Gastrocnemius medialis (tissue), 4 donors: ENCODE measurements at places on chromosomes 7 and 10.
A peak's percentile ranks its signal among the peaks of the same experiment; 100 is the strongest.

DNA sequence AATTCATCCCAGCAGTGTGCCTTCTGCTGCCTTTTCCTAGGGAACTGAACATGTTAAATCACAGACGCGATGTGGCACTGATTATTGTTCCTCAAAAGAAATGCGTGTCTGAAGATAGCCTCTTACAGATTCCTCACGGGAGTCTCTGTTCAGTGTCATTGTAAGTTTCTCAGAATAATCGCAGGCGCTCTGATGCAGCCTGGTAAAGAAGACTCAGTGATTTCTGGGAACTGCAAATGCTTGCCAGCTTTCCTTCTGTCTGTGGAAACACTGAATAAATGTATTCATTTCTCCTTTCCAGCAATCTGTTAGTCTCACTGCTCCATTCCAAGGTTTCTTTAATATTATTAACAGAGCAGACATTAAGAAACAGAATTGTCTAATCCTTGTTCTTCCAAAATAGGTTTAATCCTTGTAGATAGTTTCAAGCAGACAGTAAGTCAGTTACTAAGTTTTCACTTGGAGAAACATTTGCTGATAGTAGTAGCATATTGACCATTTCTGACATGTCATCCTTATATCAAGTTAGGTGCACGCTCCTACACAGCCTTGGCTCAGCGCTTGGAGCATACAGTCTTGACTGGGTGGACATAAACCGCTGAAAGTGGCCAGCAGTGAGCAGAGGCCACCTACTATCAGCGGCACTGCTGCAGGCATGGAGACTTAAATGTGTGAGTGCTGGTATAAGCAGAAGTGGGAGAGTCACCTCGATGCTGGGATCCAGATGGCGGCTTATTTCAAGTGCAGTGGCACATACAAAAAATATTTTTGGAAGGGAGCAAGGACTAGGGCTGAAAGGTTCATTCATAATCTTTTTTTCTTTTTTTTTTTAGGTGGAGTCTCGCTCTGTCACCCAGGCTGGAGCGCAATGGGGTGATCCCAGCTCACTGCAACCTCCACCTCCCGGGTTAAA, 27.7 kb downstream of the MMRN2 start:
- no peak for DNase-seq

DNA sequence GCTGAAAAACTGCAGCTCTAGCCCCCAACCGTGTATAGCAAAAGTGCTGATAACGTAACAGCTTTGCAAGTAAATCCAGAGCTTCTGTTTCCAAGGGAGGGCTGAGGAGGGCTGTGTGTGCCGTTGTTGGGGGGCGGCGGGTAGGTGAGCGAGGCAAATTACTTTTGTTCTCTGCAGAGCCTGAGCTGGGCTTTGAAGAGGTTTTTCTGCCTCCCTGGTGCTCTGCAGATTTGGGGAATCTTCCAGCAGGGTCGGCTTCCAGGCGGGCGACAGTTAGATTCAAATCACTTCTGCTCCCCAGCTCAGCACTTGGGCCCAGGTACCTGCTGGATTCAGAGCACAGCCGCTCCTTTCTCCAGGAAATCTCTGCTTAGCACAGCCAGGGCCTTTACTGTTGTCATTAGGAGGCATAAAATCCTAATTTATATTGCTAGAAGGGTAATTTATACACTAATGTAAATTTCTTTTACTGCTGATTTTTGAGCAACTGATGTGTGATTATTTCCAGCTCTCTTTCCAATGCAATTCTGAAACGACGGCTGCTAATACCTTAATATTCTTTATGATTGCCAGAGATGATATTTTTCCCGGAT, 442.4 kb downstream of the TYW1 start:
- DNase-seq, result no peak

- DNase-seq, result no peak
Observed at GRCh38 chr10:77667426-77668324, 30.1 kb upstream of the KCNMA1 start.

- DNase-seq, result no peak
Observed at GRCh38 chr10:95312257-95312656, 21.5 kb upstream of the PDLIM1 start.

- DNase-seq, result no peak
Observed at GRCh38 chr10:104617831-104618230, 23.3 kb upstream of the SORCS3 start.

DNA sequence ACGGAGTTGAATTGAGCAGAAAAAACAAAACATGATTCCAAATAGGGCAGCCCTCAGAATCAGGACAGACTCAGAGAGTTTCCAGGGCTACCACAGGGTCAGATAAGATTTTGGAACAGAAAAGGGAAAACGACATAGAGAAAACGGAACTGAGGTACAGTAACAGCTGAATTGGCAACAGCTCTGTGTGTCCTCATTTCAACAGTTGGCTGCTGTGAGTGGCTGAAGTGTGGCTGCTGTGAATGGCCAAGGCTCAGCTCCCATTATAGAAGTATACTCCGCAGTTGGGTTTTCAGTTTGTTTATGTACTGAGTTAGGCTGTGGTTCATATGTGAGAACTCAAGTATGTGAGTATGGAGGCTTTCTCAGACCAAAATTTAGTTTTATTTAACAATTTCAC, 32.0 kb downstream of the ANTXRL start:
- no peak for DNase-seq

DNA sequence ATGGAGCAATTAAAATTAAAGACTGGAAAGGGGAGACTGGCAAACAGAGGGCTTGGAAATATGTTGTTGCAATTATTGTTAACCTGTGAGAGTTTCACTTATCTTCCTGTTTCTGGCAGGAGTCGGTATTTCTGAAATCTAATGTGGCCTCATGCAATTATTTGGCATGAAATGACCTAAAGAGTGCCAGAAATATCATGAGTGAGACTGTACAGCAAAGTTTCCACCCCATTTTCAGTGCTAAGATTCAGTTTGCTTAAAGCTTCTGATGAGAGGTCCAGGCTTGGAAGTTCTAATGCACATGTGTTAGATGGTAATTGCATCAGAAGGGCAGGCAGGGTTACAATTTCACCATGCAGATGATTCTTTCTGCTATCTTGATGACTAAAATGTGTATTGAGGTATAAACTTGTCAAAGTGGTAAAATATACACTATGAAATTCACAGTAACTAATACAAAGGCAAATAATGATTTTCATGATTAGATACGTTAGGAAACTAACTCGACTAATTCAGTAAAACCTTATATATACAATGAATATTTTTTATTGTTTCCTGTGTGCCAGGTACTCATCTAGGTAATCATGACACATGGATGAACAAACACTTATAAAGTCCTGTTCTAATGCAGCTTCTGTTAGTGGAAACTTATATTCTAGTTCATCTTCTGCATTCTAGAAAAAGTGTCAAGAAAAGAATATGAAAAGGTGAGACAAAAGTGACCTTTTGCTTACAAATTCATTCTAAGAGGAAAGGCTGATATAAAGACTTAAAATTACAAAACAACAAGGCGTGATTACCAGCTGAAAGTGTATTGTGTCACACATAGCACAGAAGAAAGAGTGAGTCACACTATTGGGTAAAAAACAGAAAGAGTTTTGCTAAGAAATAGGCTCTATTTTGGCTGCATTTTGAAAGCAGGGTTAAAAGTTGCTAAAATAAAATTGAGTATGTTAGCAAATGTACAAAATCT, 533.4 kb upstream of the SEMA3D start:
- no peak for DNase-seq

DNA sequence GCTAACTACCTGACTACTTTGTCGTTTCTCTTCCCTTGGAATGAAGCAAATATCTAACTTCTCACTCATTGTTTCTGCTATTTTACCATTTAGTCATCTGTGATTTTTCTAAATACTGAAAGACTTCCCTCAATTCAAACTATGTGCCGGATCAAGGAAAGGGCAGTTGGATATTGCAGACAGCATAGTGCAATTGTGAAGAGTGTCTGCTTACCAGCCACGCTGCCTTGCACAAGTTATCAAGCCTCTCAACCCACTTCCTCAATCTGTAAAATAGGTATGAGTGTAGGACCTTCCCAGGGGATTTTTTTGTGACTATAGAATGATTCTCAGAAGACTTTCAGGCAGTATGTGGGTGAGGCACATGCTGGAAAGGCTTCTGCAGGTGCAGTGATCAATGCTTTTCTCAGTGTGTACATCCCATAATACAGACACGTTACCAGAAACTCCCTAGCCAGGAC, 54.3 kb downstream of the EGFR start:
- no peak for DNase-seq

- no peak for DNase-seq
Observed at GRCh38 chr7:17680943-17681351, 259.3 kb downstream of the SNX13 start.

DNA sequence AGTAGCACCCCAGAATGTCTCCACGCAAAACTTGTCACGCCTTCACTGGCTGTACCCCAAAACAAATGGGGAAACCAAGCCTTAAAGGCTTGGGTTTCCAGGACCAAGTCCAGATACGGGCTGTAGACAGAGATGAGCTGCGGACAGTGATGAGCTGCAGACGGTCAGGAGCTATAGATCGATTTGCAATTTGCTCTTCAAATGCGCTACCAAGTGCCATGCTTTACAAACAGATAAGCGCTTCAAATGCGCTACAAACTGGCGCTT, 658 bp upstream of the SGCE start:
- no peak for DNase-seq

DNA sequence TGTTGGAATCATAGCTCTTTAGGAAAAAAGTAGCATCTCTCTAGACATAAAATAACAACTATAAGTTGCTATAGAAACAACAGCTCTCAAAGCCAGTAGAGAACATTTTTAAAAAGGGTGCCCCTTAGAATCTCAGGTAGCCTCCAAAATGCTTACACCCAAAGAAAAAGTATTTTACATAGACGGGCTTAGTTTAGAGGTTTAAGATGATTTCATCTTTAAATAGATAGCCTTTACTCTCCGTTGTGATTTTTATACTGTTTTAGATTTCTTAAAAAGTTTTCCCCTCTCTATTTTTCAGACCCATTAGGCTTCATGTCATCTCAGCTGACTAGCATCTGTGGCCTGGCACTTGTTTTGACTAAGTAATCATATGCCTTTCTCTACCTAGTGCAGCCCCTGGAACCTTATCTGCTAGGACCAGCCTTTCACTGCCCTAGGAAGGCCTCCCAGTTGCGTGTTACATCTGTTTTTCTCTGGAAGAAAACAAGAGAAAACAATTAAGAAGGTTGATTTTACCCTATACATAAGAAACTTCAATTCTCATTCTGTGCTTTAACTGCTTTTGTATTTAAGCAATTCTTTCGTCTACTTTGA, 6.9 kb upstream of the BPGM start:
- no peak for DNase-seq

GRCh38 chr7:5423976-5424748, 528 bp upstream of the TNRC18 start:
- peak; percentile 95 for DNase-seq

DNA sequence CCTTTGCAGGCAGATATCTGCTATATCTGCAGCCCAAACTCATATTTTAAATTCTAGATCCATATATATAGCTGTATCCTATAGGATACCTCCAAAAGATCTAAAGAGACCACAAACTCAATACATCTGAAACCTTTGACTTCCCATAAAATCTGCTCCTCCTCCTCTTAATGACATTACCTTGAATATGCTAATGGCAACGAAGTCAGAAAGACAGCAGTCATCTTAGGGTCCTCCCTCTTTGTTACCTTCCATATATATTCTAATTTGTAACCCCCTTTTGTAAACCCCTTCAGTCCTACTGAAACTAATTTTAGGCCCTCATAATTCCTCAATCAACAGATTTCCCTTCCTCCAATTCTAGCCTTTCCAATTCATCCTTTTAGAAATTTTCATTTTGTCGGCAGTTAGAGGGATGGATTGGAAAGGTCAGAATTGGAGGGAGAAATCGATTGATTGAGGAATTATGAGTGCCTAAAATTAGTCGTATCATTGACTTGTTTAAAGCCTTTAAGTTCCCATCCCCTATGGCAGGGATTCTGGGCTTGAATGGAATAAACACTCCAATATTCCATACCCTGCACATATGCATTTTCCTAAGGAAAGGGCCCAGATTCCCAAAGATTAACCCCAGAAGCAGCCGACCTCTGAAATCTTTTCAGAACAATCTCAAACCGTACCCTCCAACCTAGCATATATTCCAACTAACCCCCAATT, 2.4 kb downstream of the SYPL1 start:
- no peak for DNase-seq

DNA sequence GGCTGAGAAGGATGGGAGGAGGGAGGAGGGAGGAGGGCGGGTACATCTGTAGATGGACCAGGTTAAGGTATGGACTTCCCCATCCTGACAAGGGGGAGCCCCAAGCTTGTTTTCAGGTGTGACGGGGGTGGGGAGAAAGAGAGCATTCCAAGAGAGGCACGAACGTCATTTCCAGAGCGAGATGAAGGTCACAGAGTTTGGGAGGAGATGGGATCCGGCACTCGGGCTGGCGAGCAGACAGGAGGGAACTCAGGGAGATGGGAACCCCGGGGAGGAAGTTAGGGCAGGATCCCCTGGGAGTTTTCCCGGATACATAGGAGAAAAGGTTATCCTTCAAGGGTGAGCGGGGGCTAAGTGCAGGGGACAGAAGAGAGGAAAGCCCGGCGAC, 118.8 kb downstream of the CUX1 start:
- peak; percentile 51 for DNase-seq

- no peak for DNase-seq
Observed at GRCh38 chr10:58201704-58202103, 66.0 kb downstream of the IPMK start.

- no peak for DNase-seq
Observed at GRCh38 chr10:114499630-114500190, 95.4 kb upstream of the AFAP1L2 start.

DNA sequence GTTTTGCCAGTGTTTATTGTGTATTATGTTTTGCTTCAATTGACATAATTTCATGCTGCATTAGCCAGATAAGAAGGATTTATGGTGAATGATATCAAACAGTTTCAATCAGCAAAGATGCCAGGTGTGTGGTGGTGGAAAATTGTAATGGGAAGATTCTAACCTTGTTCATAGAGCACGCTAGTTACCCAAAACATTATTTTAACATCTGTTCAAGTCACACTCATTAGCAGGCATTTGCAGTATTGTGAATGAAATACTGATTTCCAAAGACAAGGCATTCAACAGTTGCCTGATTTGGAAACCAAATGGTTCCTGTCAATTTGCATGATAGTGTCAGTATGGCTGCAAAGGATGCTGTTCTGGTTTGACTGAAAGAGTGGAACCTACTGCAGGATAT, 129.7 kb downstream of the EPC1 start:
- DNase-seq, result no peak

- no peak for DNase-seq
Observed at GRCh38 chr7:101891936-101892640, 74.7 kb downstream of the CUX1 start.
